Fibroblast of skin of right biceps (primary cell): ENCODE measurements at places on chromosomes 7 and 10.
A peak's percentile ranks its signal among the peaks of the same experiment; 100 is the strongest.

DNA sequence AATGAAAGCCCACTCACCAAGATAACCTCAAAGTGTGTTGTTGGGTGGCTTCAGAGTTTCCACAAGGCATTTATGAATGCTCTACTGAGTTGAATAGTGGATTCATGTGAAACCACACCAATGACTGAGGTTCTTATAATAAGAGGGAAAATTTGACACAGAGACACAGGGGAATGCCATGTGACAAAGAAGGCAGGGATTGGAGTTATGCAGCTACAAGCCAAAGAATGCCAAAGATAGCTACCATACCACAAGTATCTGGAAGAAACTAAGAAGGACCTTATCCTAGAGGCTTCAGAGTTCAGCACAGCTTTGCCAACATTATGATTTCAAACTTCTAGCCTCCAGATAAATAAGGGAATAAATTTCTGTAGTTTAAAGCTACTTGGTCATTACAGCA lies 68.0 kb upstream of the PCDH15 start:
- DNase-seq: no peak

DNA sequence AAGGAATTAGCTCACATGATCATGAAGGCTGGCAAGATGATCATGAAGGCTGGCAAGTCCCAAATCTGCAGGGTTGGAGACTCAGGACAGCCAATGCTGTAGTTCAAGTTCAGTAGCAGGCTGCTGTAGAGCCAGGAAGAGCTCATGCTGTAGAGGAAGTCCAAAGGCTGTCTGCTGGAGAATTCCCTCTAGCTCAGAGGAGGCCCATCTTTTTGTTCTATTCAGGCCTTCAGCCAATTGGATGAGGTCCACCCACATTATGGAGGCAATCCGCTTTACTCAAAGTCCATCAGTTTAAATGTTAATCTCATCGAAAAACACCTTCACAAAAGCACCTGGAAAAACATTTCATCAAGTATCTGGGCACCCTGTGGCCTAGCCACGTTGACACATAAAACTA lies 24.8 kb upstream of the FAM171A1 start:
- DNase-seq: no peak

- peak; percentile 81 for DNase-seq
These were observed 72.9 kb upstream of the GRID1 start for GRCh38 chr10:86439544-86439943.

DNA sequence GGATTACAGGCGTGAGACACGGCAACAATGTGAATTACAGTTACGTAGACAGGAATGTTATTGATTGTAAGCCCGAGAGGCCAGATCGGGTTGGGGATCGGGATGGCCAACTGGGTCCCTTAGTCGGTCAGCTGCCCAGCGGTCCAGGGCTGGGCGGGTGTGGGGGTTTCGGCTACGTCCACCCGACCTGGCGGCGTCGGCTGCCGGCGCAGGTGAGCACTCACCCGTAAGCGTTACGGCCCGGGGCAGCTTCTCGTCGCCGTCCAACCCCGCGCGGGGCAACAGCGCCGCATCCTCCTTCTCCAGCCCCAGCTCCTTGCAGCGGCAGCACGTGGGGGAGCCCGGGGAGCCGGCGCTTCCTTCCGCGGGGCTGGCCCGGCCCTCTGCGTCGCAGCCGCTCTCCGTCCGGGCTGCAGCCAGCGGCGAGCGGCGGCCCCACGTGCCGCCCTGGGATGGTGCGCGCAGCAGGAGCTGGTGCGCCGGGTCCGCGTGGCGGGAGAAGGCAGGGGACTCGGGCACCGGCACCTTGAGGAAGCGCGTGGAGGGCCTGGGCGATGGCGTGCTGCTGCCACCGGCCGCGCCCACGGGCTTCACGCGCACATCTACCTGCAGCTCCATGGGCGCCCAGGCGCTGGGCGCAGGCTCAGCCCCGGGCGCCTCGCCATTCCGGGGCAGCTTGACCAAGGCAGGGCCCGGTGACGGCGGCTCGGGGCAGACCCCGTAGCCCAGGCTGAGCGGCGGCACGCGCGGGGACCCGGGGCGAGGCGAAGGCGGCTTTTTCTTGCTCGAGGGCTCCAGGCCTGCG lies 609 bp downstream of the KLRG2 start:
- DNase-seq: peak; percentile 14

DNA sequence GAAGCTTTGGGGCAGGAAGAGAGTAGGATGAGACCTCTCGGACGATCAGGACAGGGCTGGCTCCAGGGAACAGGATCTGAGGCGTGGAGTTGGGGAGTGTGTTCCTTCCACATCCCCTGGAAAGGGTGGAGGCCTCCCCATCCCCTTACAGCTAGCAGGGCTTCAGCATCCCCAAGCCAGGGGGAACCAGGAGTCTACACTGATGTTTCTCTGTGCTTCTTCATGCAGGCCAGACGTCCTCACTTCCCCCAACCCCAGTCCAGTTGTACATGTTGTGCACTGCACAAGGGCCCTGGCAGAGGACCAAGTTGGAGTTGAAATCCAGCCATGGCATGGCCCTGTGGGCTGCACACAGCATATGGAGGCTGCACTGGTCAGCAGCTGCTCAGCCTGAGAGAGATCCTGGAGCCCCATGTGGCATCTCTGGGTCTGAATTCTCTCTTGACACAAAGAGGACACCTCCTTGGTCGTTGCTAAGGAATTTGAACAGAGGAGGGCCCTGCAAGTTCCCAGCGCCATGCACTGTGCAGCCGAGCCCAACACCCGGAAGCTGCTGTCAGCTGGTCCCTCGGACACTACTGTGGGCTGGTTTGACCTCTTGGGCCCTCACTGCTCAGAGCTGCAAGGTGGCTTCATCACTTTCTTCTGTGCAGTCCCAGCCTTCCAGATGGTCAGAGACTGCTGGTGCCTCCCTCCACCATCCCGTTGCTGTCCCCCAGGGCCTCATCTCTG lies 181.1 kb downstream of the DNAJB6 start:
- DNase-seq: no peak

DNA sequence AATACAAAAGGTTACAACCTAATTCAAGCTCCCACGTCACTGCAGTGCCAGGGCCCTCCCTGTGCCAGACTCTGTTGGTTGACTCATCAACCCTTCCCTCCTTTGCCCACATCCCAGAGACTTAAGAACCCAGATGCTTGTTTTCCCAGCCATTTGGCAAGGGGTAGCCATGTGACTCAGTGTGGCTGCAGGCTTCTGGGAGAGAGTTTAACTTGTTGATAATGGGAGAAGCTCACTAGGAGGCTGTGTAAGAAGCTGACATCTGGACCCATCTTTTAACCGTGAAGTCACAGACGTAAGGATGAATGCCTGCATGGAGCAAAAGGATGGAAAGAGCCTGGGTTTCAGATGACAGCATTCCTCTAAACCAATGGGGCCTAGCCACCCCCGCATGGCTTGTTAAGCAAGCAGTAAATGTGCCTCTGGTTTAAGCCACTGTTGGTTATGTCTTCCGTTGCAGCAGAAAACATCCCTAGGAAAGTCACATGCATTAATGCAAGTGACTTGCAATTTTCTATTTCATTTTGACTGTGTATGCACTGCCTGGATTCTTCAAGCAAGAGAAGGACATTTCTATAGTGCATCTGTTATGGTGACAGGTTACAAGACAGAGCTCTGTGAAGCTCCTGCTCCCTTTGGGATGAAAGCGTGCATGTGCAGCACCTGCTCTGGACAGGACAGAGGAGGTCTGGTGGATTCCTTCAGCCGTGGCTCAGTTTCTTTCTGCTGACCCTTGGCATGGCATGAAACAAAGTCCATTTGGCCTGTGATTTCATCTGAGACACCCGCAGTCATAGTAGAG lies 57.5 kb upstream of the CREB5 start:
- DNase-seq: peak; percentile 92

DNA sequence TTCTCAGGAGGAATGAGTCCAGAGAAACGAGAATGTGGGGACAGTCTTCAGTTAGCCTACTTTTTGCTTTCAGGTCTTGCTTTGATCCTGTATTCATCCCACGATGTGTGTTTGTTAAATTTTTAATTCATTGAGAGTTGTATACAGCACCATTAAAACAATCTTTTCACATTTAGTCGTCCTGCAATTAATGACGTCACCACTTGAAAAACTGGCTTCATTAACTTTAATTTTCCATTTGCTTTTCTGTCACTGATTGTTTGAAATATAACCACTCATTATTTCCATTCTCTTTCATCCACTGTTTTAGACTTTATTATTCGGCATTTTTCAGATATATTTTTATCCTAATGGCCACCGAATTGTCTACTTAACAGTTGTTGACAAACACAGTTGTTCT lies 146.9 kb downstream of the TFEC start:
- DNase-seq: no peak
